8988T (cell line): ENCODE measurements at places on chromosomes 1 and 21.

DNA sequence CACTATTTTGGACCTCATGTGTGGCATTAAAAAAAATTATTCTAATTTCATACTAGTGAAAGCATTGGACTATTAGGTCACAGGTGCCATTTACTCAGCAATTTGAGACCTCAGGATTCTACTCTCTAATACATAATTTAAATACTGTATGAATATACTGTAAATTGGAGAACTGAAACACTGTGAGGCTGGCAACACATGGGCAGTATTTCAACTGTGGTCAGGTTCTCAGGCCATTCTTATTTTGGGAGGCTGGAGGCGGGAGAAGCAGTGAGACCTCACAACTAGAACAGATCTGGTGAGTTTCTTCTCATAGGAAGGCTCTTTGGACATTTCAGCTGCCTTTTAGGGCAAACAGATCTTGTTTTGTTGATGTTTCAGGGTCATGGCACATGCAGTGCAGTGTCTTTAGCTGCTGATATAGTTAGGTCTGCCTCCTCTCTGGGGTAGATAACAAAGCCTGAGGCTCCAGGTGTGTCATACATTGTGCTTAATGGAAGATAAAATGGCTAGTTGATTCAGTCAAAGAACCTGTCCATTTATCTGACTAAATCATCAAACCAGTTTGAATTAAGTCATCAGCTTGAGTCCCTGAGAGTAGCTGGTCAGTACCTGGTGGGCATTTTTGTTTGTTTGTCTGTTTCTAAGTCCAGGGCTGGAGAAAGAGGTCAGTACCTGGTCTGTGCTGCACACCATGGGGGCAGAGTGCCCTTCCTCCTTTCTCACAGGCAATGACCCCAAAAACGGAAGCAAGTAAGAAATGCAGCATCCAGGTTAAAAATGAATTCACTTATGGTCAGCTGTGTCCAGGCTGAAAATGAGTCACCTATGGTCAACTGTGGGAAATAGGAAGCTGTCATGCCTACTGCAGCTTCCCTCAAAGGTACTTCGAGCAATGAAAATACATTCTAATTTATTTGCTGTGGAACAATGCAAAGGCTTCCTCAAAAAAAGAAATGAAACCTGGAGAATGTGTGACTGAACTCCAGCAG is 216.2 kb downstream of the SDCCAG8 start:
- DNase-seq, result no peak

DNA sequence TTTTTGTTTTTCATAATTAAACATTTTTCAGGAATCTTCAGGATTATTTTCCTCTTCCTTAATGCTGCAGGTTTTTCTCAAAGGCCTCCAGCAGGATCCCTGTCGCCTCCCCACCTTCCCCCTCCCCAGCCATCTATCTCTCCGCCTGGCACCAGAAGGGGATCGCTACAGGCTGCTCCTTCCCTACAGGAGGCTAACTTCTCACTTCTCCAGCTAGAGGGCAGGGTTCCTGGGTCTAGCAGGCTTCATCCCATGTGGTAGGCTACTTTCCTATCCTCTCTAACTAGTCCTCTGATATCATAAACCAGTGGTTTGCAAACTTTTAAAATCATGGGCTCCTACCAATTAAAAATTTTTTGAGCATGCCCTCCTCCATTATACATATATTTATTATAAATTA is 104.1 kb downstream of the KCNN3 start:
- peak; percentile 78 for DNase-seq

DNA sequence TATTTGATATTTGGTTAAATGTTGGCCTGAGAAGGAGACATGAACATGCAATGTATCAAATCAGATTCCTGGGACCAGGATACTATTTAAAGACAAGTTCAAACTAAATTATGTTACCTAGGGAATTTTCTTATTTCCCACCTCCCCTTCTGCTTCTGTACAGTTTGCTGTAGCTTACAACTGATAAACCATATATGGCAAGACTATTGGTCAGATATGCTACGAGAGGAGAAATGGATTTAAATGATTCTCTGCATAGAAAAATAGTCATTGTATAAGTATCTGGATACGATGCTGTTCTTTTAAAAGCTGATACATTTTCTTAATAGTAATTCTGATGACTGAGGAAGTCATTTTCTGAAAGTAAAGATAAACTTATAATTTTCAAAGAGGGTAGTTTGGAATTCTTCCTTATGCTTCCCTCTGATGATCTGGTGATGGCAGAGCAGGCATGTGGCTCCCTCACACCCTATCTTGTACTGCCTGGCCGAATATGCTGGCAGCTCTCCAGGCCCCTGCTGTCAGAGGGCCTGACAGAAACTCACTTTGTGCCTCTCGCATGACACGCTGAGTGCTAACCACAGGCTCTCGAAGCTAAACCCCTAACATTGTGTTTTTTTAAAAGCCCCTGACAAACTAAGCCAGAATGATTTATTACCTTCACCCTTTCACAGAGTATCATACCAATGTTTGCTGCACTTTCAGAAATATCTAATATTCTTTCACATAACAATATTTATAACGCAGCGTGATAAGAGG is 19.4 kb downstream of the RRP15 start:
- DNase-seq, result no peak

DNA sequence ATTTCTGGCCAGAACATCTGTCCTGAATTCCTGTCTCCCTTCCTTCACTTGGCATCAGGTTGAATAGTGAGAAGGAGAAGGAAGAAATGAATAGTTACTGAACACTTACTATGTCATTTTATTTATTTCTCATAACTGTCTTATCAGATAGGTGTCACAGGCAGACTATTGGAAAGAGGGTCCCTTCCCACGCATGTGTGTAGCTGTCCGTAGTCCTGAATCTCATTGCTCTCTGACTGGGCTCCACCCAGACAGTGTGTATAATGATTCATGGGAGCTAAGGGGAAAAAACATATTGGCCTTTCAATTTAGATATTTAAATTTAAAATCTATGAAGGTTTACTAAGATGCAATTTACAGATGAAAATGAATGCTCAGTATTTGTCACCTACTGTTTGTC is 86.1 kb downstream of the OMA1 start:
- no peak for DNase-seq

GRCh38 chr1:228156941-228157728 is 7.4 kb downstream of the GJC2 start:
- no peak for DNase-seq

GRCh38 chr1:236149003-236149595 is 6.8 kb downstream of the GPR137B start:
- DNase-seq, result no peak

- DNase-seq, result no peak
Measured at GRCh38 chr21:21111309-21111920, 113.2 kb downstream of the NCAM2 start.

GRCh38 chr1:227766653-227767277 is 31.5 kb downstream of the SNAP47 start:
- DNase-seq, result no peak

GRCh38 chr21:25717491-25718147 is 17.1 kb downstream of the ATP5PF start:
- no peak for DNase-seq

DNA sequence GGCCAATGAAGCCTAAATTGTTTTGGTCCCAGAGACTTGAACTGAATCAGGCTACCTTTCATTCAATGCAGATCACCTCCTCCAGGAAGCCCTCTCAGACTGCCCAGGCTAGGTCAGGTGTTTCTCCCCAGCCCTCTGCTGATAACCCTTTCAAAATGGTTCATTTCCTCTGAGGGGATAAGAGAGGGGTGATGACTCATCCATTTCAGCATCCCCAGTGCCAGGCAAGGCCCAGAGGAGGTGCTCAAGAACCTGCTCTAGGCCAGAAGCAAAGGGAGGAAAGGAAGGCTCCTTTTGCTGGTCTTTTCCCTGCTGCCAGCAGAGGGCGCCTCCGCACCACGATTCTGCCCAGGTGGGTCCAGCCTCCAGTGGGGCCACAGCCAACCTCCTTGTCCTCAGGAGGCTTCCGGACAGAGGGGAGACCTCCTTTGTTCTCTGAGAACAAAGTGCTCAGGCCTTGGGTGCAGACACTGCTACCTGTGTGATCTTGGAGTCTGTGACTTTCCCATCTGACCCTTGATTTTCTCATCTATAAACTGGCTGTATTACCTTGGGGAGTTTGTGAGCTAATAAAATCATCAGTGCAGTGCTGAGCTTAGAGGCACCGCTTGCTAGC is 45.3 kb upstream of the ARHGEF10L start:
- DNase-seq, result peak; percentile 66

- no peak for DNase-seq
Measured at GRCh38 chr1:171220081-171220420, 28.2 kb upstream of the FMO1 start.

- DNase-seq, result no peak
Measured at GRCh38 chr1:41806472-41807155, 112.1 kb downstream of the HIVEP3 start.

- no peak for DNase-seq
Measured at GRCh38 chr1:202291961-202292712, 49.6 kb downstream of the UBE2T start.

GRCh38 chr1:205430696-205431305 is 8.9 kb upstream of the LEMD1 start:
- no peak for DNase-seq

GRCh38 chr1:10339815-10340214 is 59.0 kb upstream of the PGD start:
- no peak for DNase-seq

DNA sequence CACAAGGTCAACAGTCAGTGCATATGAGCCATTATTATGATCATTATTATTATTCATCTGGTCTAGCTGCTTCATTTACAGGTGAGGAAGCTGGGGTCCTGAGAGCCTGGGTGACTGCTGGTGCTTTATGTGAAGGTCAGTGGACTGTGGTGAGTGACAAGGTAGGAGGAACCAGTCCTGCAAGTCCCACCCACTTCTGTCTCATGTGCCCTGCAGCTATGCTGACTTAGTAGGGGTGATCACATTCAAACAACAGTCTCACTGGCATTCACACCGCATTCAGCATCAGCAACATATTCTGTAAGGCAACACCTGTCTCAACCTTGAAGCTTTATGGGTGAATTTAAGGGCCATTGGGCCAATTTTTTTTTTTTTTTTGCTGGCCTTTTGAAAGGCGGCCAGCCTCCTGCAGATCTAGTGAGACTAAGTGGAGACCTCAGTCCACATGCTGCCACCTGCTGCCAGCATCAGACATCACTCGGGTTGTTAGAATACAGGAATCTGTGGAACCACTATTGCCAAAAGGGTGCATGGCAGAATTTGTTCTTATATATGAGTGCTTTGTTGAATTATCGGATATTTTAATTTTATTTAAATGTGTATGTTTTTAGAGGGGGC is 59.9 kb upstream of the CACNA1E start:
- no peak for DNase-seq

DNA sequence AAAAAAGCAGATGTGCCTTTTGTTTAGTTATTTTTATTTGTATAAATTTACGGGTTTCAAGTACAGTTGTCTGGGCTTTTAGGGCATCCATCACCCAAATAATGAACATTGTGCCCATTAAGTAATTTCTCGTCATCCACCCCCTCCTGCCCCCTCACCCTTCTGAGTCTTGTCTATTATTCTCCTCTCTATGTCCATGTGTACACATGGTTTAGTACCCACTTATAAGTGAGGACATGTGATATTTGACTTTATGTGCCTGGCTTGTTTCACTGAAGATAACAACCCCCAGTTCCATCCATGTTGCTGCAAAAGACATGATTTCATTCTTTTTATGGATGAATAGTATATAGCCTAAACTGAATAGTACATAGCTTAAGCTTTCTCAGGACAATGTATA is 189.2 kb downstream of the ZP4 start:
- no peak for DNase-seq

DNA sequence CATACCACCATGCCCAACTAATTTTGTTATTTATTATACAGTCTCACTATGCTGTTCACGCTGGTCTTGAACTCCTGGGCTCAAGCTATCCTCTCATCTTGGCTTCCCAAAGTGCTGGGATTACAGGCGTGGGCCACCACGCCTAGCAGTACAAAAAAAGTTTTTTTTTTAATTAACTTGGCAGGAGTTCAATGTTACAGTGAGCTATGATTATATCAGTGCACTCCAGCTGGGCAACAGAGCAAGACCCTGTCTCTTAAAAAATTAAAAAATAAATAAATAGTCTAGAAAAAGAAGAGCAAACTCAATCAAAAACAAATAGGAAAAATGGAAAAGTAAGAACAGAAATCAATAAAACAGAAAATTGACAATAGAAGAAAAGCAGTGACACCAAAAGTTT is 25.7 kb downstream of the TMEM69 start:
- no peak for DNase-seq

GRCh38 chr1:116308276-116308675 is 64.8 kb upstream of the ATP1A1 start:
- DNase-seq, result no peak

DNA sequence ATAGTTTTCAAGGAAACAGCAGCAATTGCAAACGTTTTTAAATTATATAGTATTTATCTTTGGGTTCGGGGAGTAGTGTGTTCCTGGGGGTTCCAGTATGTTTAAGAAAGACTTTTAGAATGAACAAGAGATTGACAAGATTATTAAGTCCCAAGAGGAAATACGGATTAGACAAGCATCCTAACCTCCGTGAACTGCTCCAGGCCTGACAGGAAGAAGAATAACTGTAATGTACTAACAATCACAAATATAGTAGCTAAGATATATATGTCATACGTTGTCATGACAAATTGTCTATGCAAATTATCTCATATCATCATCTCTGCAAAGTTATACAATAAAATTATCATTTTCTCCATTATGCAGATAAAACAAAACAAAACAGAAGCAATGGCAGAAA is 1397.2 kb downstream of the MRPL39 start:
- DNase-seq, result no peak

- DNase-seq, result no peak
Measured at GRCh38 chr1:45412899-45413298, 72.7 kb upstream of the MUTYH start.
